PC-9 (cell line): ENCODE measurements at places on chromosomes 12 and 14.
A peak's percentile ranks its signal among the peaks of the same experiment; 100 is the strongest.

DNA sequence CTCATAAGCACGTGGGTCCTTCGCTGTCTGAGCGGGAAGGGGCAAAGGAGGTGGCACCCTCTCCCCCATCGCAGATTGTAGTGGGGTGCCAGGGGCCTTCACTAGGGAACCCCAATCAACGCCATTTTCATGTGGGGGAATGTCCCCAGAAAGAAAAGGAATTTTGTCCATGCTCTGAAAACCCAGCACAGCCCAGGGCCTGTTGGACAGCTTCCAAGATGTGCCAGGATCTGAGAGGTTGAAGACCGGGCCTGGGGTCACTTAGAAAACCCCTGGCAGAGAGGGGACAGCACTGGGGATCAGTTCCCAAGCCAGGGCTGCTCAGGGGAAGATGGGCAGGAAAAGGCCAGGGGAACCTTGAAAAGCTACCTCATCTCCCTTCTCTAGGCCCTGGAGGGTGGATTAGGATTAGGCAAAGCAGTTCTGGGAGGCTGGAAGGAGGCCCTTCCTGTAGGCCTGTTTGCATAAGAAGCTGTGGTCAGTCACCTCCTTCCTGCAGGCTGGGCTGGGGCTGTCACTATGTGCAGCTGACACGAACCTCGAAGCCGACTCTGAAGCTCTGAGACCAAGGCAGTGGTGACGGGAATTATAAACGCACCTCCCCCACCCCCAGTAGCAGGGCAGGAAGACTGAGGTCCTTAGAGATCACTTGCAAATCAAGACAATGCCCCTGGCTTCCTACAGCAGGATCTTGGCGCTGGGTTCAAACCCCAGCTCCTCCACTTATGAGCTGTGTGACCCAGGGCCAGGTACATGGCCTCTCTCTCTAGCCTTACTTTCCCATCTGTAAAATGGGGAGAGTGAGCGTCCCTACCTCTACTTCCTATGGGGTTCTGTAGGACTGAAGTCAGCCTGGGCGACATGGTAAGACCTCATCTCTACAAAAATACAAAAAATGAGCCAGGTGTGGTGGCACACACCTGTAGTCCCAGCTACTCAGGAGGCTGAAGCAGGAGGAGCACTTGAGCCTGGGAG is 29.0 kb downstream of the TESC start:
- DNase-seq: no peak

DNA sequence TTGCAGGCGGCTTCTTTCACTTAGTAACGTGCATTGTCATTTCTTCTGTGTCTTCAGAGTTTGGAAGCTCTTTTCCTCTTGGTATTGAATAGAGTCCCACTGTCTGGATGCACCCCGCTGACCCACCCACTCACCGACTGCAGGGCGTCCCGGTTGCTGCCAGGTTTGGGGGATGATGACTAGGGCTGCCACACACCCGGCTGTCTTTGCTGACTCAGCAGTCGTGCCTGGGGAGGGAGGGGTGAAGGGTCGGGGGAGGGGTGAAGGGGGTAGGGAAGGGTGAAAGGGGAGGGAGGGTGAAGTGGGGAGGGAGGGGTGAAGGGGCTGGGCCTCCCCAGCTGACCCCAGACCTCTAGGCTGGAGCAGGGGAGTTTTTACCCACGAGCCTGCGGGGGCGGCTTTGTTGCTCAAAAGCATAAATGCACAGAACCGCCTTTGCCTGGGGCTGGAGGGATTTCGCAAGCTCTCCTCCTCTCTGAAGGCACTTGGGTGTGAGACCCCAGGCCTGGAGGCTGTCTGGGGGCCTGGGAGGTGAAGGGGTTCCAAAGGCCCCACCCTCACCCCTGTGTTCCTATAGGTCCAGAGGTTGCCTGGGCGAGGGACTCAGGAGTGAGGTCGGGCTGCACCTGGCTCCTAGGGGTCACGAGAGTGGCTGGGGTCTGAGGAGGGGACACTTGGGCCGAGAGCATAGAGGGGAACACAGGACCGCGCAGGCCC is 31.3 kb upstream of the ULK1 start:
- DNase-seq: no peak

- DNase-seq: no peak
Measured at GRCh38 chr14:29814156-29815015, 113.3 kb downstream of the PRKD1 start.

DNA sequence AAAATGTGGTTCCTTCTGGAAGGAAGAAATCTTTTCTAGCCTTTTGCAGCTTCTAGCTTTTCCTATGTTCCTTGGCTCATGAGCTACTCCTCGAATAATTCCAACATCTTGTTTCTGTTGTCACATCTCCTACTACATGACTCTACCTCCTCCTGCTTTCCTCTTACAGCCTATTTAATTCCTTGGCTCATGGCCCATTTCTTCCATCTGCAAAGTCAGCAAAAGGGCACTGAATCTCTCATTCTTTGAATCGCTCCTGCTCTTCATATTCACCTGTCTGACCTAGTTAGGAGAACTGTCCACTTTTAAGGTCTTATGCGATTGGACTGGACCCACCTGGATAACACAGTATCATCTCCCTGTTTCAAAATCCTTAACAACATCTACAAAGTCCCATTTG is 15.8 kb downstream of the PRKD1 start:
- no peak for DNase-seq

GRCh38 chr12:3263939-3264922 is 187.1 kb downstream of the TSPAN9 start:
- no peak for DNase-seq

- no peak for DNase-seq
Measured at GRCh38 chr14:69676723-69677122, 65.3 kb downstream of the SUSD6 start.

GRCh38 chr12:126999352-126999751 is 1267.6 kb upstream of the TMEM132C start:
- DNase-seq: no peak

DNA sequence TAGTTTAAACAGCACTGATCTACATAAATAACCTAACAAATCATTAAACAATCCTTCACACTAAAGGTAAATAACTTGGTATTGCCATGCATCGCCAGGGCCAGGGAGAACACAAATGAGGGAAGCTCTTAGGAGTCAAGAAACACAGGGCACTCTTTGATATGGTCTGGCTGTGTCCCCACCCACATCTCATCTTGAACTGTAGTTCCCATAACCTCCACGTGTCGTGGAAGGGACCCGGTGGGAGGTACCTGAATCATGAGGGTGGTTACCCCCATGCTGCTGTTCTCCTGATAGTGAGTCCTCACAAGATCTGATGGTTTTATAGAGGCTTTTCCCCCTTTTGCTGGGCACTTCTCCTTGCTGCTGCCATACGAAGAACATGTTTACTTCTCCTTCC is 17.3 kb downstream of the TMEM132D start:
- no peak for DNase-seq

- no peak for DNase-seq
Measured at GRCh38 chr14:51605575-51605974, 46.1 kb upstream of the FRMD6 start.

DNA sequence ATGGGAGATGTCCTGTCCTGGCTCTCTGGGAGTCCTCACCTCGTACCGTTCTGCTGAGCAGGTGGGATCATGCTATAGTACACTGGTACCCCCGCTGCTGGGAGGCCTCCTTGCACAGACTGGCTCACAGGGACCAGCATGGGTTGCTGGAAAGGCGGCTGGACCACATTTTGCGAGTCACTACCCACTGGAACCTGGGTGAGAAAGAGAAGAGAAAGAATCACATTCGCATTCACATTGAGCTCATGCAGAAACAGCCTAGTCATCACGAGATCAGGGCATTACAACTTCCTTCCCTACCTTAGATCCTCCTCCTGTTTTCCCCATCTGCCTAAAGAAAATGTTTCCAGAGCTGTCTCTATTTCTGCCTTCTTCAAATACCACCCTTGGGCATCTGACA is 17.3 kb upstream of the STAC3 start:
- DNase-seq: no peak

GRCh38 chr12:41058266-41058665 is 129.9 kb upstream of the PDZRN4 start:
- no peak for DNase-seq

GRCh38 chr12:27508736-27509431 is 15.1 kb upstream of the PPFIBP1 start:
- DNase-seq: no peak

- DNase-seq: no peak
Measured at GRCh38 chr12:87094356-87094755, 838.2 kb upstream of the MGAT4C start.

- no peak for DNase-seq
Measured at GRCh38 chr12:78328524-78328923, 497.8 kb downstream of the NAV3 start.

GRCh38 chr12:11246489-11246888 is 23.0 kb downstream of the PRB3 start:
- no peak for DNase-seq

GRCh38 chr12:75975702-75976101 is 55.9 kb downstream of the PHLDA1 start:
- DNase-seq: no peak

- DNase-seq: no peak
Measured at GRCh38 chr12:90628213-90628612, 326.8 kb downstream of the CCER1 start.

DNA sequence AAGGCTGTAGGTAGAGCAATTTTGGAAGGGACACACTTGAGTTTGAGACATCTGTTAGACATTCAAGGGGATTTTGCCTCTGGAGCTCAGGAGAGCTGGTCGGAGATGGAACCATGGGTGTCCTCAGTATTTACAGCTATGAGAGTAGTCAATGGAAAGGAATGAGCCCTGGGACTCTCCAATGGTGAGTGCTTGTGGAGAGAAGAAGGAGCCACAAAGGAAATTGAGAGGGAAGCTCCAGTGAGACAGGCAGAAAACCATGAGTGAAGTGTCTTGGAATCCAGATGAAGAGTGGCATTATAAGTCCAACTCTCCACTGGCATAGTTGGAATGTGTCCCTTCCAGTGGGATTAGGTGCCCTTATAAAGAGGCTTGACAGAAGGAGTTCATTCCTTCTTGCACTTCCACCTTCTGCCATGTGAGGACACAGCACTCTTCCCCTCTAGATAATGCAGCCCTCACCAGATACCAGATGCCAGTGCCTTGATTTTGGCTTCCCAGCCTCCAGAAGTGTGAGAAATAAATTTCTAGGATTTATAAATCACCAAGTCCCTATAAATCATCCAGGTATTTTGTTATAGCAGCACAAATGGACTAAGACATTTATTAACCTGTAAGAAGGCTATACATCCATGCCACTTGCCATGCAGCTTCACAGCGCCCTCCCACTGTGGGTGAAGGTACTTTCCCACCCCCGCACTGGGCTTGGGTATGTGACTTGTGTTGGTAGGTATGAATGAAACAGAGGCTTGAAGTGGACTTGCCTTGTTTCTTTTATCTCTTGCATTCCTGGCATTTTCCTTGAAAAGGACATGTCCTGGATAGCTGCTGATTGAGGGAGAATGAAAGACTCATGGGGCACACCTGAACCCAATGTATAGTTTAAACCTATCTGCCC is 27.3 kb downstream of the LLPH start:
- no peak for DNase-seq

GRCh38 chr14:99181804-99182520 is 90.0 kb downstream of the BCL11B start:
- DNase-seq: no peak

GRCh38 chr14:19799880-19800279 is 3.7 kb upstream of the OR4N2 start:
- no peak for DNase-seq

DNA sequence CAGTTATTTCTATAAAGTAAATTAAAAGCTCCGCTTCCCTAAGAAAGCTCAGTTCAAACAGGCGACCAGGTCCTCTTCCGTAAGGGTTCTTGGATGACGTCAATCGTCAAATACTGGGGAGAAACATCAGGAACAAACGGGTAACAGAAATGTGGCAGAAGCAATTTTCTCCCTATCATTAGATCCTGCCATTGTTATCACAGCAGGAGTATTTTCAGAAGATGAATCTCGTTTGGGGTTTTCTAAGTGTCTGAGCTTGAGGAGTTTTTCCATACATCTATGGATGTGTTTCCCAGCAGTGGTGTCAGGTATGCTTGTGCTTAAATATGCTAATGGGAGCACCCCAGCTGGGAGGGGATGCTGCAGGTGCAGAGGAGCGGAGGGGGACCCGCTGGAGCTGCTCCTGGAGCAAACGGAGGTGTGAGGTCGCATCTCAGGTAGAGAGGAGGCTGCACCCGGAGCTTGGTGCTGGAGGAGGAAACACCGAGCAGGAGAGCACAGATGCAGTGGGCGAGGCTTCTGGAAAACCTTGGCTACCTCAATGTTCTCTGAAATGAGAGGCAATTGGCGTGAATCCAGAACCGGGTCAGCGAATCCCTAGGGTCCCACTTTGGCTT is 795.5 kb downstream of the AACS start:
- no peak for DNase-seq

GRCh38 chr12:93098077-93098476 is 169.0 kb upstream of the EEA1 start:
- peak; percentile 37 for DNase-seq

GRCh38 chr12:119399301-119399700 is 64.8 kb downstream of the CCDC60 start:
- DNase-seq: no peak

GRCh38 chr12:52749827-52750226 is 27.3 kb downstream of the KRT76 start:
- DNase-seq: no peak

DNA sequence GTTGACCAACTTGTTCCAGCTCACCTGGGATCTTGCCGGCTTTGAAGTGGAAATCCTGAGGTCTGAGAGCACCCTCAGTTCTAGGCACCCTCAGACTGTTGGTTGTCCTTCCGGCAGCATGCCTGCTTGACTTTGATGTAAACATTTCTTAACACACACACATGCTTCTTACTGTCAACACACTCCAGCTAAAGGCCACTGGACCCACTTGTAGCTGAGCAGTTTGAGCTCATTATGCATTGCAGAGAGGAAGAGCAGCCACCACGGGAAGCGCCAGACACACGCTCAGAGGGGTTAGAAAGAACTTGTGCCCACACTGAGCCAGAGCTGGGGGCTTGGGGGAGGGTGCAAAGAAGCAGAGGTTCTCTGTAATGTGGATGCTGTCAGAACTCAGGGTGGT is 55.8 kb downstream of the TNFAIP2 start:
- DNase-seq: no peak

- DNase-seq: no peak
Measured at GRCh38 chr14:58479975-58480374, 52.5 kb downstream of the KIAA0586 start.

GRCh38 chr14:64766430-64767151 is 62.4 kb downstream of the PLEKHG3 start:
- peak; percentile 74 for DNase-seq

DNA sequence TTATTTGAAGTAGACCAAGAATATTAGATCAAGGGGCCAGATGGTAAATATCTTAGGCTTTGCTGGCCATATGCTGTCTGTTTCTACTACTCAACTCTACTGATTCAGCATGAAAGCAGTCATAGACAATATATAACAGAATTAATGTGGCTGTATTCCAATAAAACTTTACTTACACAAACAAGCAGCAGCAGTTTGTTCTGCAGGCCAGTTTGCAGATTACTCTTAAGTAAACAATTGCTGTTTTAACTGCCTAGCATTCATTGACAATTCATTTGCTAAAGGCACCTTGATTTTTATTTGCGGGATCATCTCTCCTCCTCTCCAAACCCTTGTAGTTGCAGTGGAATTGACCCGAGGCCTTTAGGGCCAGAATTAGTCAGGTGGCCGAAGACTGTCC is 94.1 kb upstream of the GARIN6 start:
- no peak for DNase-seq
